NCI-H187 treated with DMSO at 0.1 percent for 48 hours (cell line): ENCODE measurements at places on chromosomes 5 and 9.

- DNase-seq = no peak
Observed at GRCh38 chr5:52824827-52825226, 37.1 kb downstream of the ITGA1 start.

DNA sequence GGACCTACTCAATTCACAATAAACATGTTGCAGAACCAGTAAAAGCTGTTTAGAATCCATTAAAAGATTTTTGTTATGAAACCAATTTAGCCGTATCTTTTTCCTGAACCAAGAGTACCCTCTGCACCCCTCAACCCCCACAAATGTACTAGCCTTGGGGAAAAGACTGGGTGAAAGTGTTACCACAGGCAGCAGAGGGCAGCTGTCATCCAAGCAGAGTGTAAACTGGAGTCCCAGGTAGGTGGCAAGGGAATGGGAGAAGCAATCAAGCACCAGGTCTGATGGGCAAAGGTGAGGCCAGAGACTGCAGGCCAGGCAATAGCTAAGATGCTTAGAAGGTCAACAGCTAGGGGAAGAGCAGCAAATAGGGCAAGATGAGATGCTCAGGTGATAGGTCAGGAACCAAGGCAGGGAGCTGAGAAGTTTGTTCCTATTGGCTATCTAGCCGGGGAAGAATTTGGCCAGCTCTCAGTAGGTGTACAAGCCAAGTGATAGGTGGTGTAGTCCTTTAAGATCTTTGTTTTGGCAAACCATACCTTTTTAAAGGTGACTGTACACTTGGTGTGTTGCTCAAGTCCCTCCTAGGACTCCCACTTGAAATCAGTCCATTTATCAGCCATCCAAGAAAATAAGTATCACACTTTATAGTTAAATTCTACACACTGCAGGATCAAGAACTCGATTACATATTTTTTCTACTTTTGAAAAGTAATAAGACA, 77.8 kb upstream of the CCDC112 start:
- no peak for DNase-seq

- no peak for DNase-seq
Observed at GRCh38 chr5:138686668-138687067, 66.6 kb upstream of the CTNNA1 start.

DNA sequence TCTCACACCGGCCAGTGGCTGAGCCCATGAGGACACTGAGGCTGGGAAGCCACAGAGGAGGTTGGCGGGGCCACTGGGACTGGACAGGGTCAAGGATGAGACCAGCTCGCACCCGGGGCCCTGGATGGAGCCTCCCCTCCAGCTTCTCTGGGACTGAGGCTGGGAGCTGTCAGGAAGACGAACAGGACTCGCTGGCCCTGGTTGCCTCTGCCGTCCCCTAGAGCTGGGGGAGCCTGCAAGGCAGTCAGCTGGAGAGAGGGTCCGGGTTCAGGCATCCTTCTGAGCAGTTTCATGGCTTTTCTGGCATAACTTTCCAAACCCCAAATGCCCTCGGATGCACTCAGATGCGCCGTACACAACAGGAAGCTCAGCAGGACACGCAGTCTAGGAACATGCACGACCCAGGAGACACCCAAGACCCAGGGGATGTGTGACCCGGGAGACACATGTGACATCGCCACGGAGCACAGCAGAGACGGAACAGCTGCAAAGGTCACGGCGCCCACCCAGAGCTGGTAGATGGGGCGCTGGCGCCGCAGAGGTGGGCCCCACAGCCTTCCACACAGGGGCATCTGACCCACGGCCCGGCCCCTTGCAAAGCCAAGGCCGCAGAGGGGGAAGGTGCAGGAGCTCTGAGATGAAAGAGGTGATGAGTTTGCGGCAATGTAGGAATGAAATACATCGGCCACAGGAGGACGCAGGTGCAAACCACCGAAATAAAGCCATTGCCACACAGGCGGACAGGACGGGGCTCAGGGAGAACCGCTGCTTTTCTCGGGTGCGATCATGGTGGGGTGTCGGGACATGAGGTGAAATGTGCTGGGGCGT, 17.1 kb downstream of the TPPP start:
- DNase-seq = no peak

DNA sequence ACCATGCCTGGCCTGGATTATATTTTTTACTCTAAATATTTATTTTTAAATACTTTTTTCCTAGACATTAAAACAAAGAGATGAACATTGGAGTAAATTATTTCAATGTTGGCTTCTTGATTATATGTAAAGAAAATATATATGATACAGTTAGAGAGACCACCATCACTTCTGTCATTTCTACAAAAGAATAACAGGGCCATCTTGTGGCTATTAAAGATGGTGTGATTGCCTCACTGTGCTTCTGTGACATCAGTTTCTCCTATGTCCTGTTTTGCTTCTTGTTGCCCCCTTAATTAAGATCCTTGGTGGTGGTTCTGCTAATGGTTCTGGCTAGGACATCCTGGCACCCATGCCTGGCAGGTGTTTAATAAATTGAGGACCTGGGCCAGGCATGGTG, 32.9 kb downstream of the NDFIP1 start:
- DNase-seq = no peak

DNA sequence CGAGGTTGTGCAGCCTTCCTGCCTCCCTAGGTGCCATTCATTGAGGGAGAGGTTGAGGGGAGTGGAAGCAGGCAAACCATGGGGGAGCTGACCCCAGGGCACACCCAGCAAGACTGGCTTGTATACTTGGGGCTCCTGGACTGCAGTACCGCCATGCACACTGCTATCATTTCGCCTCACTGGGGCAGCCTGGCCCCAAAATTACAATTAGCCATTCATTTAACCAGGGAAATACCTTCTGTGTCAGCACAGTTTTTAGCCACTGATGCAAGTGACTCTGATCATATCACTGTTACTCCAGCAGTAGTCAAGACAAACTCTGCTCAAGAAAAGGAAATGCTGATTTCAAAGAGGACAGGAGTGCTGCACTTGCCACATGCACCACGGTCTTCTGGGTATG, 109.7 kb downstream of the TRIO start:
- no peak for DNase-seq

DNA sequence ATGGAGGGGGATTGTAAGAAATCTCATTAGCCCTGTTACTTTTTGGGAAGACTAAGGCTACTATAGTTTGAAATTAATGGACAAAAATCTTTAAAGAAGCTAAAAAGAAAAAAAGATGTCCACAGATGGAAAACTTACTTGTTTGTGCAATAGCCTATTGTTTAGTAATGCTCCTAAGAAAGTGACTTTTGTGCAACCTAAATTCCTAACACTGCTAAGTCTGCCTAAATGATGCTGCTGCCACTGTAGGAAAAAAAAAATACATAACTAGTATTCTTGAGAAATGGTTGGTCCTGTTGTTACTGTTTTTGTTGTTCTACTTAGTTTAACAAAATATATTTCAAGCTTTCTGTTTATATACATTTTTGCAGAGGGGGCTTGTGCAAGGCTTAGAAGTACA, 108.2 kb upstream of the NR3C1 start:
- DNase-seq = no peak

DNA sequence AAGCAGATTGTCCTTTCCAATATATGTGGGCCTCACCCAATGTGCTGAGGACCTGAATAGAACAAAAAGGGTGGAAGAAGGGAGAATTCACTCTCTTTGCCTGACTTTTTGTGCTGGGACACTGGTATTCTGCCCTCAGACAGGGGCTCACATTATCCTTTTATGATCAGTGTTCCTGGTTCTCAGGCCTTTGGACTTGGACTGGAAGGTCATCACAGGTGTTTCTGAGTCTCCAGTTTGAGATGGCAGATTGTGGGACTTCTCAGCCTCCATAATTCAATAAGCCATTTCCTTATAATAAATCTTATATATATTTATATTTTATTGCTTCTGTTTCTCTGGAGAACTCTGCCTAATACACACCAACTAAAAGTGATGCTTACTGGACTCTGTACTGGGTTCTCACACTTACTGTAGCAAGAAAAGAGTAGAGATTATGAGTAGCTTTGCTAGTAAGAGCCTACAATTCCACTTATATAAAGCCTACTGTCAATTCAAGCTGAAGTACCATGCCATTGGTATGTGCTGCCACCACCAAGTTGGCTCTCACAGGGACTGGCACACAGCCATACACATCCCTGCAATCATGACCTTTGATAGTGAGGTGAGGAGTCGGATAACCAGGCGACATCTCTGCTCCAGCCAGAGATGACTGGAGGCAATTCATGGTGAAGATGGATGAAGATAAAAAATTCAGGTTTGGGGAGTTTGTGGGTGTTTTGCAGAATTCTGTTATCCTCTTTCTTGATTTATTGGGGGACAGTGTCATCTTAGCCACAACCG, 130.7 kb upstream of the NR3C1 start:
- no peak for DNase-seq

- no peak for DNase-seq
Observed at GRCh38 chr5:119353686-119354366, 2.0 kb upstream of the TNFAIP8 start.

- DNase-seq = no peak
Observed at GRCh38 chr9:120890320-120891244, 13.6 kb upstream of the PHF19 start.

GRCh38 chr9:99556998-99557397, 264.7 kb upstream of the NR4A3 start:
- no peak for DNase-seq

DNA sequence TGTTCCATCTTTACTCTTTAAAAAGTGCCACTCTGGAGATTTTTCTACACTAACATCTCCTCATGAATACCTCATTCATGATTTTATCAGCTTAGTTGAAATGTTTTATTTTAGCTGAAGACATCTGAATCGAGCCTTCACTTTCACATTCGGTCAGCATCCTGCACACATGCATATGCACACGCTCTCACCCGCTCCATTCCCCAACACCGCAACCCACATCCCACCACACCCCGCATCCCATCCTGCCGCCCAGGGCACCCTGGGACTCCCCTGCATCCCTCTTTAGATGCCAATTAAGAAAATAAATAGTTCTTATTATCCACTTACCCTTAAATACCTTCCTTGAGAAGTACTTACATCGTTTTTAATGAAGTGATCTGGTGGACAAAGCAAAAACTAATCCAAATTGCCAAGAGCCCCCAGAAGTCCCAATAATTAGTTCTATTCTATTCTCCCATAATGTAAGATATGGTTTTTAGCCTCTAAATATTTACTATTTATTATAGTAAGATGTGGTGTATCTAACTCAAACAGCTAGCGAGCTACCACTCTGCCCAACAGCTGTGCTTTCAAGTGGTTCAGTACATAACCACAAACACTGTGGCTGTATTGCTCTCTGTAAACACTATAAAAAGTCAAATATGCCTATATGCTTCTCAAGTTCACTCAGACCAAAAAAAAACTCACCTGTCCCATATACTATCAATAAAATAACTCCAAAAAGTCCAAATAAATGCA, 38.2 kb downstream of the GZMK start:
- DNase-seq = no peak

DNA sequence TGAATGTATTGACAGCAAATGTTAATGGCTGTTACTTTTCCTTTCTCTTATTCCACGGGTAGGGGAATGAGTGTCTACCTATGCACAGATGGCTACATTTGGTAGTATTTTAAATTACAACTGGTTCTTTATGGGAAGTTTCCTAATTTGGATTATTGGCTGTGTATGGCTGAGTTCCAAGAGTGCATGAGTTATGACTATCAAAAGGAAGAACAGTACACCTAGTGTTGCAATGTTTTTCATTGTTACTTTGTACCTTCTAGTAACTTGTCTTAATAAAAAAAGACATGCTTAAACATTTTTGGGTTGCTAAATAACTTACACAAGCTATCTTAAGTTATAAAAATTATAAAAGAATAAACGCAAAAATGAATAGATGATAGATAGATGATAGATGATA, 35.8 kb upstream of the MAMDC2 start:
- DNase-seq = no peak

DNA sequence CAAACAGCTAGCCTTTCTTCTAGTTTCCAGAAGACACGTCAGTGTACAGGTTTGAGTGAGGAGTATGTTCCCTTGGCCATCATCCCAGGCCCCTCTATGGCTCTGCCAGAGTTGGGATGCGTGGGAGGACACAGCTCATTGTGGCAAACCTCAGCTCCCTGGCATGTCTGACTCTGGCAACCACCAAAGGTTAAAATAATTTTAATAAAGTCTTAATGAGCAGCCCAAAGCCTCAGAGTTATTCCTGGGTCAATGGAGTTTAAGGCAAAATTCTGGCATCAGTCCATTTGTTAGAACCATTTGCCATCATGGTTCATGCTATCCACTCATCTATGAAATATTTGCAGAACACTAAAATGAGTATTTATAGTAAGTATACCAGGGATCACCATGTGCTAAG, 79.8 kb upstream of the PAPPA start:
- DNase-seq = no peak

DNA sequence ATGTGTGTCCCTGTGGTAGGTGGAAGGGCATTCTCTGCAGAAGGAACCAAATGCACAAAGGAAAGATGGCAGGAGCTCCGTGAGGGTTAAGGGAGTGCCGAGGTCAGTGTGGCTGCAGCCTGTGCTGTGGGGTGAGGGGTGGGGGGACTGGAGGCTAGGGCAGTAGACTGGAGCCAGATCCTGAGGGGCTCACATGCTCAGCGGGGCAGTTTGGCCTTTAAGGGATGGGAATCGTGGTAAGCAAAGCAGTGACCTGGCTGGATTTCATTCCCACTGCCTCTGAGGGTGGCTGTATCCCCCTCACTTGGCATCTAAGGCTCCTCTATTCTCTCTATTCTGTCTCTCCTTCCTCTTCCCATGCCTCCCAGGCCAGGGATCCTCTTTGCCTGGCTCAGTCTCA, 15.6 kb downstream of the PITX1 start:
- no peak for DNase-seq

GRCh38 chr5:2904956-2905355, 153.5 kb upstream of the IRX2 start:
- DNase-seq = no peak

DNA sequence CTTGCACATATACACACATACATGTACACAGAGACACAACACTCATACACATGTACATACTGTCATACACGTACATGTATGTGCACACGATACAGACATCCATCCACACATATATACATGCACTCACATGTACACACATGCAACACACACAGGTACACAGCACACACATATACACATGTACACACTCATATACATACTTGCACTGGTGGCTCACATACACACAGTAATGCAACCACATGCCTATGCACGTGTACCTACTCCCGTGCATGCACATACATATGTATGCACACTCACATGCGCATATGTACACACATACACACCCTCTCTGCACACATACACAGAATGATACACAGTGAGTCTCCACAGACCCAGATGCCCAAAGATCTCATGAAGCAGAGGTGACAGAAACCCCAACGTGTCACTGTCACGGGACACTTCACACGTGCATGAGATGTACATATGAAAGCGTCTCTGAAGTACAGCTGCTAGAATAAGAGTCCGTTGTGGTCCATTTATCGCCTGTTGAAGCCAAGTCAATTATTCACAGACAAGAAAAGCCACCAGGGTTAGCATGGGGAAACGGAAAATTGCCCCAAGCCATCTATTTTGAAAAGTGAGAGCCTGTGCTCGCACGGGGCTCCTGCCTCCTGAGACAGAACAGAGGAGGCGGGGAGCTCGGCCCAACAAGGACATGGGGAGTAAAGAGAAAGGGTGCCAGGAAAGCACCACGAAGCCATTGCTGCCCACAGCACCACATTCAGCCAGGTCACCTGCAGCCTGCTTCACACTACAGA, 24.9 kb downstream of the LPCAT1 start:
- DNase-seq = no peak

- DNase-seq = no peak
Observed at GRCh38 chr9:33751536-33752129, 43.7 kb upstream of the PRSS3 start.
